DMS153 (cell line): ENCODE measurements at places on chromosomes 7 and 10.

GRCh38 chr10:89566095-89566950 is 30.9 kb upstream of the SLC16A12 start:
- no peak for DNase-seq

- no peak for DNase-seq
Measured at GRCh38 chr7:138868711-138869110, 70.7 kb upstream of the ATP6V0A4 start.

DNA sequence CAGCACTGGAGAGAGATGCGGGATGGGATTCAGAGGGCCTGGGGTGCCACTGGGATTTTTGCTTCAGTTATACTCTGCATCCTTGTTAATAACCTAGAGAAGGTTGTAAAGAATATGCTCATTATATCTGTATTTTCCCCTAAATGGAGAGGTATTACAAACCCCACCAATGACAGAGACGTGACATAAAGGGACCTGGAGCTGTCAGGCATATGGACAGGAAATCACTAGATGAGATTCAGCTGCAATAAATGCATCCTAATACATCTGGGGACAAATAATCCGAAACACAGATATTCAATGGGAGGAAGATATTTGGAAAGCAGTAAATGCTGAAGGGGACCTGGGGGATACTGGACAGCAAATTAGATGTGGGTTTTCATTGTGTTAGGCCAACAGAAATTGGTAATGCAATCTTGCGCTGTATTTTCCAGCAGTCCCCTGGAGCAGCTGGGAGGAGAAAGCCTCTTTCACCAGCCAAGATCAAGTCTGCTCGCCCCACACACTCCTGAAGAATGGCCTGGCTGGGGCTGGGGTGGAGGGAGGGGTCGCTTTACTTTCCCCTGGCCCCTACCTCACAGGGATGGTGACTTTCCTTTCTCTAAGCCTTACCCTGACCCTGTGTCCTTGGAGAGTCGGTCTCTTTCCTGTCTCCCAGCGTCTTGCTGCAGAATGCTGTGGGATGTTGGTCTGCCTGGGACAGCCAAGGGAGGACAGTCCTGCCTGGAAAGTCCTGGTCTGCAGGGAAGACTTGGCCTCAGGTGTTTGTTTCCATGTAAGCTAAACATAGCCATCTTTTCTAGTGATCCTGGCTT is 653.8 kb downstream of the LRMDA start:
- no peak for DNase-seq

GRCh38 chr7:3712841-3713240 is 411.8 kb downstream of the SDK1 start:
- DNase-seq = no peak

GRCh38 chr10:114478281-114478680 is 74.0 kb upstream of the AFAP1L2 start:
- DNase-seq = no peak

DNA sequence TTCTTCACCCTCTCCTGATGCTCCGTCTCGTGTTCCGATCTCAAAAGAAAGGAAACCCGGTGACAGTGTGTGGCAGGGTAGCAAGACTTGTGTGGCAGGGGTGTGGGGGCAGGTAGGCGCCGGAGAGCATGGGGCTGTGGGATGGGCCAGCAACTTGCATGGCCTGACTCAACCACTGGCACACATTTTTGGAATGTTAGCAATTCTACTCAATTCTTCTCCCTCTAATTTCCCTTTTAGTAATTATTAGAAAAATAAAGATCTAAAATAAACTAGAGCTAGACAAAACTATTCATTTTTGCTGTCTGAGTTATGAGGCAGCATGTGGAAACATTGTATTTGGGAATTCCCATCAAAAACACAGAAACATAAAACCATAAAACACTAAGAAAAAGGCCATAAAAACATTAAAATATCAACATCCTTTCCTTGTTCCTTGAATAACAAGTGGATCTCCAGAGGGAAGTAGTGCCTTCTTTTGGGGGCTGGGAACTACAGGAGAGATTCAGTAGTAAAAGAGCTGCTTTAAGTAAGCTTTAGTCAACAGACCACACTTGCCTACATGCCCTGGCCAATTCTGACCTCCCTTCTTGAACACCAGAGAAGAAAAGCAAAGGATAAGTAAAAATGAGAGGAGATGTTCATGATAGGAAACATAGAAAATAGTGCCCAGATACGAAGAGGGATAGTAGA is 21.8 kb downstream of the SEMA3C start:
- DNase-seq = no peak

DNA sequence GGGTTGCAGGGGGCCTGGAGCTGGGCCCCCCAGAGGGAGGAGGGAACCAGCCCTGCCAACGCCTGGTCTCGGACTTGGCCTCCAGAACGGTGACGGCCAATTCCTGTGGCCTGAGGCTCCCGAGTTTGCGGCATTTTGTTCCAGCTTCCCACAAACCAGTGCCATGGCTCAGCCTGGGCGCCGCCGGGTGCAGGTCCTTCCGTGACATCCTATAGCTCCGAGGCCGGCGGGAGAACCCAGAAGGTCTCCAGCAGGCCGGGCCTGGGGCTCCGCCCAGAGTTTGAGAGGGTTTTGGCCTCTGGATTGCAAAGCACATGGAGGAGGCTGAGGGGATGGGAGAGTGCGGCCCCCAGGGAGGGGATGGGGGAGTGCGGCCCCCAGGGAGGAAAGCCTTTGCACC is 92.6 kb downstream of the UNCX start:
- DNase-seq = no peak

- DNase-seq = peak; percentile 23
Measured at GRCh38 chr7:103870664-103871063, 118.8 kb downstream of the RELN start.

DNA sequence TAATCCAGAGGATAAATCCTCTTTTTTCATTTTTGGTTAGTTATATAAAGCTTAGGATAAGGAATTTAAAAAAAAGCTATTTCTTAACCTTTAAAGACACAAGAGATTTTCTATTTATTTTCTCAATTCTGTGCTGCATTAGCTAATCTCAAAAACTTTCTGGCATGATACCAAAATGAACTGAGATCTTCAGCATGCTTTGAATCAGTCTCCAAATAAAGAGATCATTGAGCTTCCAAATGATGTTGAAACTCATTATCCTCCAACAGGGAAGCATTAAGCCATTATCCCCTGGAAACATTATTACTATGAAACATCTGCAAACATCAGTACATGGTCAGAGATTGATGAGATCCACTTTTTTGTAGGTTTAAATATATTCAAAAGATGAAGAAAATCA is 350.3 kb upstream of the TEX47 start:
- DNase-seq = no peak

DNA sequence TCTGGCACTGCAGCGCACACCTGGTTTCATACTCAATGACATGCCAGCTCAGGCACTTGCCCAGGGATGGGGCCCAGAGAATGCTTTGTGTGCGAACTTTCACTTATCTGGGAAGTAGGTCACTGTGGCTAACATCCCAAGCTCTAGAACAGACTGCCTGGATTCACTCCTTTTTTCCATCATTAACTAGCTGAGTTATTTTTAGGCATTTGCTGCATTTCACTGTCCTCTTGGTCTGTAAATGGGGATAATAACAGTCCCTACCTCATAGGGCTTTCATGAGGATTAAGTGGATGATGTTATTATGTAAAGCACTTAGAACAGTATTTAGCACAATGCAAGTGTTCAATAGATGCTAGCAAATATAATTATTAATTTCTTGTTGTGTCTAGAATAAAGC is 98.7 kb upstream of the DOCK1 start:
- no peak for DNase-seq

GRCh38 chr7:79502151-79502550 is 48.7 kb upstream of the MAGI2 start:
- DNase-seq = no peak

DNA sequence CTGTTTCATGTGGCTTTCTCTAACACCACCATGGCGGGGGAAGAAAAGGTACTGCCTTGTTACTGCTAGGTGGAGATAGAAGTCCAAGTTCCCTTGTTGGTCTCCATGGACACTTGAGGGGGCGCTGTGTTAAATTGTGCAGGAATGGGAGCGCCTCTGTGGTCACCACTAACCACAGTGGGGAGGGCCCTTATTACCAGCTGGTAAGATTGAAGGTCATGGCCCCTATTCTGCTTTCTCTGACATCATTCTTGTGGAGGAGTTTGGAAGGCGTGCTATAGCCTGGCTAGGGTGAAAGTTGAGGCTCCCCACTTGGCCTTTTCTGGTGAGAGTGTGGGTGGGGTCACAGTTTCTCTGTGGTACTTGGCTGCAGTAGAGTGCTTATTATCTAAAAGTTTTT is 14.9 kb upstream of the MXI1 start:
- DNase-seq = no peak
